Testis (tissue), 5 donors: ENCODE measurements at places on chromosomes 11 and 22. TPM values are rescaled to one million over a fixed set of nuclear protein-coding genes. Genes with fewer than 3 reads are reported as not detected.

Gene CXCR5
- not detected for total RNA-seq

GRCh38 chr22:39731881-39732555 is 161.5 kb downstream of the CACNA1I start:
- DNase-seq = no peak

Gene POLD3
- 25.2 TPM for total RNA-seq

Gene MS4A15
- total RNA-seq = 0.31 TPM

- DNase-seq = no peak
These were observed 3.7 kb downstream of the RNH1 start for GRCh38 chr11:503179-503981.

DNA sequence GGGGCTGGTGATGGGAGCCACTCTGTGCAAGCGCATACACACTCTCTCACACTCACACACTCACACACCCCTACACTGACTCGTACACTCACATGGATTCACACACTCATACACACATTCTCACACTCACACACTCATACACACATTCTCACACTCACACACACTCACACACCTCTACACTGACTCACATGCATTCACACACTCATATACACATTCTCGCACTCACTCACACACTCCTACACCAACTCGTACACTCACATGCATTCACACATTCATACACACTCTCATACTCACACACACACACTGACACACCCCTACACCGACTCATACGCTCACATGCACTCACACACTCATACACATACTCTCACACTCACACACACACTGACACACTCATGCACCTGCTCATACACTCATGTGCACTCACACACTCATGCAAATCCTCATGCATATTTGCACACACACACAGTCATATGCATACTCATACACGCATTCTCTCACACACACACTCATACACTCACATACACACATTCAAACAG is 5.1 kb downstream of the KRTAP5-11 start:
- DNase-seq = no peak

GRCh38 chr22:34427436-34427835 is 507.2 kb upstream of the LARGE1 start:
- no peak for DNase-seq

- DNase-seq = no peak
These were observed 45.3 kb downstream of the CADM1 start for GRCh38 chr11:115458877-115459276.

DNA sequence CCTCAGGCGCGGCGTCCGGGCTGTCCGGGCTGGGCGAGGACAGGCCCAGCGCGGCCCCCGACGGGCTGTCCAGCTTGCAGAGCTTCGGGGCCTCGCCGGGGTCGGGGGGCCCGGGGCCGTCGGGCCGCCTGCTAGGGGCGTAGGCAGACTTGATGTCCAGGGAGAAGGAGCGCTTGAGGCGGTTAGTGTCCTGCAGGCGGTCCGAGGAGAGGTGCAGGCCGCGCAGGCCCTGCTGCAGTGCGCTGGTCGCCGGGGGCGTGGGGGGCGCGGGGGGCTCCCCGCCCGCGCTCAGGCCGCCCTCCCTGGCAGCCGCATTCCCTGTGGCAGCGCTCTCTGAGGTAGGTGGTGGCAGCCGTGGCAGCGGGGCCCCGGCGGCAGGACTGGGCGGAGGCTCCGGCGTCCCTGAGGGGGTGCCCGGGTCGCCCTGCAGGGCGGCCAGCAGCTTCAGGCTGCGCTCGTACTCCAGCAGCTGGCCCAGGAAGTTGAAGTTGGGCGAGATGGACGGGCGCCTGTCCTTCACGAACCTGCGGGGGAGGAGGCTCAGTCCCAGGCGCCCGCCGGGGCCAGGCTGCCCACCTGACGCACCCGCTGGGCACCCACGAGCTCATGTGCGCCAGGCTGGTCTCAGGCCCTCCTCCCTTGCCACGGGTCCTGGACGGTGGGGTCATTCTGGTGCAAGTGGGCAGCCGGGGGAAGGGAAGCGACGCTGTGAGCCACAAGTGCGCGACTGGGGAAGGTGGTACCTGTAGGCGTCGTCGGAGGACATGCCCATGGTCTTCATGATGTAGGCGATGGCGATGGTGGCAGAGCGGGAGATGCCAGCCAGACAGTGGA is 14.8 kb downstream of the DUSP8 start:
- DNase-seq = no peak

Gene HOATZ
- total RNA-seq = 23.7 TPM

Gene BTBD18
- total RNA-seq = 7.2 TPM

Gene F2
- total RNA-seq = 3.6 TPM

Gene FAM181B
- 1.1 TPM for total RNA-seq

DNA sequence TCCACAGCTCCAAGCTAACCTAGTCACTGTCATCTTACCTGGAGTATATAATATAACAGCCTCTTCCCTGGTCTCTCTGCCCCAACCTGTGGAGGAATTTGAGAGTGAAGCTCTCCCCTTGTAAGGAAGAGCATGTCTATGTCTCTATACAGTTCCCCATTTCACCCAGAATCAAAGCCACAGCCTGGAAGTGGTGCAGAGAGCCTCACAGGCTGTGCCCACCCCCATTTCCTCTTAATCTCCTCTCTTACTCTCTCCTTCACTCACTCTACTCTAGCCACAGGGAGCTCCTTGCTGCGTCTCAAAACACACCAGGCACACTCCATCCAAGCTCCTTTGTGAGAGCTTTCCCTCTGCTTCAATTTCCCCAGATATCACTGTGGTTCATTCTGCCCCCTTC is 302.5 kb upstream of the ISX start:
- no peak for DNase-seq

Gene SHISAL1
- total RNA-seq = 3.0 TPM

DNA sequence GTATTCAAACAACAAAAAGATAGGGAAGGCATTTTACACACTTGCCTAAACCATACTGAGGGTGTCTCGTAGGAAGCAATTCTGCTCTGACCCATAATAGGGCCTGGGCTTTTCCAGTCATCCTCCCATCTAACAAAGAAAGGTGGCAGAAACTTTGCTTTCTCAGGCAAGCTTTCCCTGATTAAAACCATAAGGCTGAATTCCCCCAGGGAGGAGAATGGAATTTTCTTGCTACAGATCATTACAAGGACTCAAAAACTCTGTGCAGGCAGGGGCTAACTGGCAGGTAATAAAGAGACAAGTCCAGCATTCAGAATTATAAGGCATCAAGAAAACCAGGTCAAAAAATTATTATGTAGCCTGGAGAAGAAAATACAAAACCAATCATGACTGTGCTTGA is 90.4 kb downstream of the RBFOX2 start:
- no peak for DNase-seq

DNA sequence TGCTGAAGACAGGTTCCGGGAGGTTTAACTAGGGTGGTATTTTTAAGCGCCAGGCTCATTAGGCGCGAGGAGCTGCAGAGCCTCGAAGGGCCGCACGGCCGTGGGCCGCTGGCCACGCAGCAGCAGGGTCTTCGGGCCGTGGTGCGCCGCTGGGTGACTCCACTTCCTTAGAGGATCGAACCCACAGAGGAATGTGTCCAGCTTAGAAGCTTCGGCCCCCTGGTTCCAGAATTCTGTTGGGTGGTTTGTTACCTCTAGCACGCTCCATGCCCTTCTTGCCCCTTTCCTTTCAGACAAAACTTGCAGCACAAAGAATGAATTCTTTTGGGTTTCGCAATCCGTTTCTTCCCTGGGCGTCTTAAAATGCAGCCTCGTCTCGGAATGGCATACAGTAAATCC is 773 bp upstream of the PATL1 start:
- DNase-seq = peak; percentile 56

Gene OR8G5
- total RNA-seq = 4.5 TPM

Gene BACE1-AS
- total RNA-seq = 13.8 TPM

DNA sequence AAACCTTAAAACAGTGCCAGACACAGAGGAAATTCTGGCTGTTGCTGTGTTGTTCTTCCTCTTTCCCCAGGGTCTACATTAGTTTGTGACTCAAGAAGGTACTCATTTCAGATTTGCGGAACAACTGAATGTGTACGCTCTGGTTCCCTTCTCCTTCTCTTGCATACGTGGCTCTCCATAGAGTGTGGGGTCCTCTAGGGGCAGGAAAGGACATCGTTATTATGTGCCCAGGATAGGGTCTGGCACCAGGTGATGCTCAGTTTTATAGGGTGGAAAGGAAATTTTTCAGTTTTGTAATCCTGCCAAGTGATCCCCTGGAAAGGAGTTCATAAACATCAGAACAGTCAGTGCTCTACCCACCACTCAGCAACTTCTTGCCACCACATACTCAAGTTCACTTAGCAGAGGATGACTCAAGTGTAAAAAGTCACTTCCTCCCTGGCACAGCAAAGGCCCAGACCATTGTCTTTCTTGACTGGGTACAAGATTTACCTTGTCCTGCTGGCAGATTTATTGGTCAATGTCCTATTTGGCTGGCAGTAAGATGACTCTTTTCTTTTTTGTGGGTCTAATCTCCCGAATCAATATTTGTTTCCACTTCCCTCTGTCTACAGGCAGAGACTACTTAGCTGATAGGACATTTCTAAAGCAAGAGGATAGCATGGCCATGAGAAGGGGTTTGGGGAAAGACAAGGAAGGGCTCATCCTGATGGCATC is 246.0 kb upstream of the TENM4 start:
- no peak for DNase-seq

GRCh38 chr11:44673688-44674087 is 53.1 kb upstream of the TSPAN18 start:
- DNase-seq = no peak

Gene CARD18
- 0.81 TPM for total RNA-seq

GRCh38 chr22:49310354-49310753 is 517.3 kb downstream of the BRD1 start:
- DNase-seq = peak; percentile 4

Gene RIBC2
- 38.5 TPM for total RNA-seq

- no peak for DNase-seq
These were observed 10.2 kb upstream of the AMPD3 start for GRCh38 chr11:10444725-10445315.

DNA sequence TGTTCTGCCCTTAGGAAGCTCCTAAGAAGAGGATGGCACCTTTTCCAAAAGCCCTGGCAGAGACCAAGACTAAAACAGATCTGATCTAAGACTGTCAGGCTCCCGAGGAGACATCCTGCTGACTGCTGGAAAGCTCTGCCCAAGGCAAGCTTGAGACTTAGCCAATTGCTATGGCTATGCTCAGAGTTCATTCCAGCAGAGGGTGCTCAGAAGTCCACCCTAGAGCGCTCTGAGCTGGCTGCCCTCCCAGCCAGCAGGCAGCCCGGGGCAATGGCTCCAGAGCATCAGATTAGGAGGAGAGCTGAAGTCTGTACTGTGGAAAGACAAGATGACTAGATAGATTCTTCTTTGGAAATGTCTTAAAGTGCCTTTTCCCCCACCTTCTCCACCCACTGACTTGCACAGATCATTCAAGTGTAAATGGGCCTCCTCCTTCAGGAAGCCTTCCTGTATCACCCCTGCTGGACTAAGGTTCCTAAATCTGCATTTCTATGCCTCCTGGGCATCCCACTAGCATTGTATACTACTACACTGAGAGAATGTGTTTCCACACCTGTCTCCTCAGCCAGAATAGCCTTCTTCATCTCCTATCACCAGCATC is 23.4 kb downstream of the LRRC55 start:
- DNase-seq = no peak

GRCh38 chr11:60947700-60948099 is 4.3 kb downstream of the SLC15A3 start:
- DNase-seq = no peak

DNA sequence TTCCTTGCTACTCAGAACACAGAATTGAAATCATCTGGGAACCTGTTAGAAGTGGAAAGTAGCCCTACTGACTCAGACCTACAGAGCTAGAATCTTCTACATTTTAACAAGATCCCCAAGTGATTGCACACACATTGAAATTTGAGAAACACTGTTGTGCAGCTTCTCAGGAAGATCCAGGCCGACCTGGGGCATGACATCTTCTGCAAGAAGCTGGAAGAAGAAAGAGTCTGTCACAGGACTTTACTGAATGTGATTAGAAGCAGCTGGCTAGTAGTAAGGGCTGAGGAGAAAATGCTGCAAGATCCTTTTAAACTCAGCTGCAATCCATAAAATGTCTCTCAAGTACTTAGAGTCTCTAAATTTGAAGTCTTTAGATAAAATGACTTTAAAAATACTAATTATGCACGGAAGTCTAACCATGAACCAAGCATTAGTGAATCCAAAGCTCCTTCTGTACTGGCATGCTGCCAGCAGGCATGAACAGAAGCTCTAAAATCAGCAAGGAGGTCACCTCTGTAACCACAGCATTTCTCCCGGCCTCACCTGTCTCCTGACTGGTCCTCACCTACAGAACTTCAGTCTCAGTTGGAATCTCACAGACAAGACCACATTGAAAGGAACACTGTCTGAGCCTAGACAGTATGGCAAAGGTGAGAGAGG is 85.0 kb downstream of the SERGEF start:
- no peak for DNase-seq

DNA sequence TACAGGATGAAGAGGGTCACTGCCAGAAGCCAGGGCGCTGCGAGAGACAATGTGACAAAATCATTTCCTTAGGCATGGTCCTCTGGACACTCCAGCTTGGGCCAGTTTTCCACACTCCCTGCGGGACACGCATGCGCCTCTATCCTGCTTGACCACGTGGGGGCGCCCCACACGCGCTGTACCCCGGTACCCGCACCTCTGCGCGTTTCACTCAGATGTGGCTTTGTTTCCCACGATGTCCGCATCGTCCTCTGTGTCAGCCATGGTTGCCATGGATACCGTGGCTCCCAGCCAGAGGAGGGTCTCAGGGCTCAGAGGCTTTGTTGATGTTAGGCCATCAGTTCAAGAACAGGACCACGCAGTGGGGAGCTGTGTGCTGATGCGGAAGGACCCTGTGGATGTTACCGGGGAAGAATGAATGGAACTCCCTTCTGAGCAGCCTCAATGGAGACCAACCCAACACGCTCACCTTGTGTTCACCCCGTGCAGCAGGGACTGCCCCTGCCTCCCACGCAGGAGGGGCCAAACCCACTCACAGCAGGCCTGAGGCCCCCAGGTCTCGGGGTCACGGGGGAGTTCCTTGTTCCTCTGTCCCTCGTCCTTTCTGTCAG is 101.1 kb upstream of the SLC22A12 start:
- DNase-seq = peak; percentile 74

Gene TSSK2
- total RNA-seq = 188 TPM

Gene SEC14L2
- total RNA-seq = 3.5 TPM

DNA sequence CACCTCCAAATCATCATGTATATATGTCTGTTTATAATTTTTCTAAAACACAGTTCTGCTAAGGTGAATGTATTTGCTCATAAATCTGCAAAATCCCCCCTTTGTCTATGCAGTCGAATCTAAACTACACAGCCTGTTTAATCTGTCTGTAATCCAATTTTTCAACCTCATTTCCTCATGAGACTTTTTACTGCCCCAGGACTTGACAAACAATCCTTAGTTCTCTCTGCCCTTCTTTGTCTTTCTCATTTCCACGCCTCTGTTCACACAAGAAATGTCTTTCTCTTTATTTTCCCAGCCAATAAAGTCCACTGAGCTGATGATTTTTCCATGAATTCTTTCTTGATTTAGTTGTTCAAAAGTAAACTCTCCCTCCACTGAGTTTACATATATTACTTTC is 1154.3 kb downstream of the FAM181B start:
- DNase-seq = no peak

Gene TBX1
- total RNA-seq = 23.3 TPM
